ENCODE measurements at places on chromosomes 5 and 9. TPM values are rescaled to one million over a fixed set of nuclear protein-coding genes. Genes with fewer than 3 reads are reported as not detected.
A peak's percentile ranks its signal among the peaks of the same experiment; 100 is the strongest.

Gene CFAP90
- total RNA-seq = not detected

Gene PDGFRB
- 68.3 TPM for total RNA-seq

Gene PAM
- total RNA-seq = 4,531 TPM

Gene HMHB1
- total RNA-seq = not detected

Gene CNTFR
- 6.6 TPM for total RNA-seq

Gene CAMK4
- total RNA-seq = 0.67 TPM

Gene TOR1A
- total RNA-seq = 16.1 TPM

Gene GKAP1
- 12.5 TPM for total RNA-seq

Gene IFNA13
- not detected for total RNA-seq

Gene CCDC152
- 1.4 TPM for total RNA-seq

DNA sequence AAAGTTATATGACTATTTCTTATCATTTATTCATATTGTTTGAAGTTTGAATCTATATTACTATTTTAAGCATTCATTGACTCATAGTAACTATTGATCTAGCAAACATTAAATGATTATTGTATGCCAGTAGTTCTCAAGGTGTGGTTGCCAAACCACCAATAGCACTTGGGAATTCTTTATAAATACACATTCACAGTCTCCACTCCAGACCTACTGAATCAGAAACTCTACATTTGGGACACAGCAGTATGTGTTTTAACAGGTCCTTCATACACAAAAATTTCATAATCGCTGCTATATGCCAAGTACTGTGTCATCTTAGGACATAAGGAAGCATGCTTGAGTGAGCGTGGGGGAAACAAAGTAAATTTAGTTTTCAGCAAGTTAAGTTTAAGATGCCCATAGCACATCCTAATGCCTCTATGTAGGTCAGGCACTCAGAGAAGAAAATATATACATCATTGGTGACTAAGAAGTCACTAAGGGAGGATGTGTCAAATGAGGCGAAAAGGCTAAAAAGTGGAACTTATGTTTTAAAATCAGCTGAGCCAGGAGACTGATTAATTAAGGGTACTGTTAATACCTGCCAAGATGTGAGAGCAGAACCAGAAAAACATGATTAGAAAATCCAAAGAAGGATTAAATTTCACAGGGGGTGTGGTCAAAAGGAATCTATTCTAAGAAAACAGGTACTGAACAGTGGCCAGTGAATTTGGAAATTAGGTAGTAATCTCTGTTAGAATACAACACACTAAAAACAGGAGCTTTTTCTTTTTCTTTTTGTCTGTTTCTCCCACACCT, 340.8 kb downstream of the HCN1 start:
- no peak for DNase-seq
- no peak overlapping the region for H3K27ac ChIP-seq

- no peaks in the 10 kb centered on the region for H3K4me1 ChIP-seq
- no peaks in the 10 kb centered on the region for H3K36me3 ChIP-seq
- no peak for DNase-seq
- H3K27me3 ChIP-seq = no peaks in the 10 kb centered on the region
- no peak overlapping the region for H3K27ac ChIP-seq
Observed at GRCh38 chr9:90909225-90909624, 107.6 kb downstream of the SYK start.

- DNase-seq = no peak
- peaks cover 33% of the 10 kb centered on the region for H3K4me1 ChIP-seq
- no peaks in the 10 kb centered on the region for H3K36me3 ChIP-seq
- no peak overlapping the region for H3K27ac ChIP-seq
Observed at GRCh38 chr9:34580358-34580757, 9.2 kb downstream of the CNTFR start.

DNA sequence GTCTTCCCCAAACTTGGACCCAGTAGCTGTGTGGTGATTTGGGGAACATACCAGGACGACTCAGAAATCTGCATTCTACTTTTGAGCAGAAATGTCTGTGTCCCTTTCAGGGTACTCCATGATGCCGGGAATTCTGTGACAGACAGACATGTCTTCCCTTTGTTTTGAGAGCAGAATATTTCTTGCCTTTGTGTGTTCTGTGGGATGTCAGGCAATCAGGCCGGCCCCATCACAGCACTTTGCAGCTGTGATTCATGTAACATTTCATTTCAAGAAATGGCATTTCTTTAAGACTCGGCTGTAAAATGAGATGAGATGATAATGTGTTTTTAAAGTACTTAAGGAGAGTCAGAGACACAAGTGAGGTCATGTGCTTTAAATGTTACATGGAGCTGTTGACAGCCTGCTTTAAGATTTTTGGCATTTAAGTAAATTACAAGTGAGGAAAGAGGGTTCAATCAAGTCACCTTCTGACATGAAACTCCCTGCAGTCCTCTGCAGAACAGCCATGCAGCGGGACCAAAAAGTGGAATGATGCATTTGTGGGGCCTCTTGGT, 98.7 kb downstream of the SLC28A3 start:
- no peaks in the 10 kb centered on the region for H3K27me3 ChIP-seq
- no peak overlapping the region for H3K27ac ChIP-seq
- H3K4me3 ChIP-seq = no peak overlapping the region
- DNase-seq = no peak
- H3K36me3 ChIP-seq = no peaks in the 10 kb centered on the region

DNA sequence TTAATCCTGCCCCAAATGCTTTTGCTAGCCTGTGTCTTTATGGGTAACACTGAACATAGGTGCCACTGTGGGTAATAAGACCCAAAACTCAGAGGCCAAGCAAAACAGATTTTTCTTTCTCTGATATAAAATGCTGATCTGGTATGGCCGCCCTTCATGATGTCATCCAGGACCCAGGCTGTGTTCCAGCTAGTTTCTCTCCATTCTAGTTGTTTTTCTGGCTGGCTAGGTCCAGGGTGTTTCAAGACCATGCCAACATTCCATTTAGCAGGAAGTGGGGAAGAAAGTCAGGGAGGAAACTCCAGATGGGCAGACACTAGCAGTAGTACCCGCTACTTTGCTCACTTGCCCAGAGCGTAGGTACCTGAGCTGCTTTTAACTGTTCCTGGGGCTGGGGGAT, 183.9 kb upstream of the OTULINL start:
- H3K4me3 ChIP-seq = no peak overlapping the region
- DNase-seq = no peak
- no peaks in the 10 kb centered on the region for H3K4me1 ChIP-seq
- peak overlapping the region; percentile 12 for H3K27ac ChIP-seq
- H3K36me3 ChIP-seq = peaks cover 24% of the 10 kb centered on the region

- H3K27me3 ChIP-seq = no peaks in the 10 kb centered on the region
- no peaks in the 10 kb centered on the region for H3K36me3 ChIP-seq
- H3K27ac ChIP-seq = peak overlapping the region; percentile 34
- H3K4me1 ChIP-seq = no peaks in the 10 kb centered on the region
- no peak overlapping the region for H3K4me3 ChIP-seq
Observed at GRCh38 chr9:89676281-89676680, 71.5 kb downstream of the GADD45G start.

- peaks cover 15% of the 10 kb centered on the region for H3K4me1 ChIP-seq
- H3K36me3 ChIP-seq = no peaks in the 10 kb centered on the region
- H3K4me3 ChIP-seq = no peak overlapping the region
- H3K27ac ChIP-seq = peak overlapping the region; percentile 37
- no peak for DNase-seq
Observed at GRCh38 chr5:34053133-34053532, 10.1 kb upstream of the C1QTNF3 start.

GRCh38 chr5:14757850-14758249, 93.3 kb downstream of the OTULIN start:
- H3K36me3 ChIP-seq = peaks cover 13% of the 10 kb centered on the region
- H3K4me3 ChIP-seq = no peak overlapping the region
- peaks cover 24% of the 10 kb centered on the region for H3K4me1 ChIP-seq
- no peak overlapping the region for H3K27ac ChIP-seq
- no peak for DNase-seq

- H3K27ac ChIP-seq = no peak overlapping the region
- no peaks in the 10 kb centered on the region for H3K27me3 ChIP-seq
- no peak overlapping the region for H3K4me3 ChIP-seq
- peaks cover 18% of the 10 kb centered on the region for H3K36me3 ChIP-seq
Observed at GRCh38 chr9:99966001-99966400, 59.5 kb downstream of the STX17 start.

DNA sequence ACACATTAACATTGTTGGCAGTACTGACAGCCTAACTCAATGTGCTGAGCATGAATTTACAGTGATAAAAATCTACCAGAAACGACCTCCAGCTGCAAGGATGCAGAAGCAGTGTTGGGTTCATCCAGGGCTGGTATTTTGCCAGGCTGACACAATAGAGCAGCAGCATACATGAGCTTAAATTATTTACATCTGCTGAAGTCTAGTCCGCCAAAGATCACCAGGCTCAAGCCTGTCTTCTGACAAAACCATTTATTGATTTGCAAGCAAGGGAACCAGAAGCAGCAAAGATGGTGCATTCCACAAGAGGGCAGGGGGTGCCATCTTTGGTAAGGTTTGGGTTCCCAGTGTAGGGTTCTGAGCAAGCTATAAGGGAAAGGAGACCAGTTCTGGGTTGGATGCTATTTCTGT, 8.7 kb upstream of the C5orf34 start:
- no peaks in the 10 kb centered on the region for H3K4me1 ChIP-seq
- H3K27me3 ChIP-seq = no peaks in the 10 kb centered on the region
- H3K36me3 ChIP-seq = peaks cover 26% of the 10 kb centered on the region
- H3K27ac ChIP-seq = no peak overlapping the region

GRCh38 chr5:147169399-147169798, 65.4 kb upstream of the STK32A start:
- no peak overlapping the region for H3K27ac ChIP-seq
- H3K4me1 ChIP-seq = no peaks in the 10 kb centered on the region
- H3K27me3 ChIP-seq = no peaks in the 10 kb centered on the region
- no peaks in the 10 kb centered on the region for H3K36me3 ChIP-seq
- DNase-seq = no peak
- no peak overlapping the region for H3K4me3 ChIP-seq

DNA sequence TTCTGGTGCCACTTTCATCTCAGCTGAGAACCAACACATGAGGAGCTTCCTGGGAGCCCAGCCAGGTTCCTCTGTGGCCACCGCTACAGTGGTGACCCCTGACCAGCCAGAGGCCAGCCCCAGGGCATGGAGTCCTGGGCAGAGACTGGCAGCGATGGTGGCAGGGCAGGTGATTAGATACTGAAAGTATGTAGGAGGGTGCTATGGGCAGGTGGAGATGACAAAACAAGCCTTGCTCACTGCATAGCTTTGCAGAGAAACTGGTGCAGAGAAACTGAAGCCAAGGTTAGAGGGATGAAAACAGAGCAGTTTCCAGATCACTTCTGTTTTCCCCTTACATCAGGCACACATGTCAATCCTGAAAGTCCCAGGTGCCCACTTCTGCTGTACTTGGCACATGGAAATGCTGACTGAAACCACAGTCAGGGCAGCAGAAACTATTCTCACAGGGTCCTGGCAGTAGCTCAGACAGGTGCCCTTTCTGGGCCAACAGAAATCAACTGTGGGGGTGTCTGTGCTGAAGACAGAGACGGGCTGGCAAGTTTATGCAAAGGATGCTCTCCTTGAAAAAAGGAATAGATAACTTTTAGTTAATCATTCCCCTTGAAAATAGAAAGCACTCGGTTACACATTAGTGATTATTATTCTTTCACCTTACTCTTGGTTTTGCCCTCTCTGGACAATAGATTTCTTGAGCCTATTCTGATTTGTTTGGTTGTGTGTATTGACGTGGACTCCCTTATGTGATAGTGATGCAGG, 90.3 kb downstream of the ANKRD55 start:
- no peaks in the 10 kb centered on the region for H3K4me1 ChIP-seq
- no peak overlapping the region for H3K27ac ChIP-seq
- H3K27me3 ChIP-seq = no peaks in the 10 kb centered on the region

- H3K4me1 ChIP-seq = no peaks in the 10 kb centered on the region
- DNase-seq = no peak
- H3K4me3 ChIP-seq = no peak overlapping the region
- H3K27ac ChIP-seq = no peak overlapping the region
- no peaks in the 10 kb centered on the region for H3K36me3 ChIP-seq
Observed at GRCh38 chr5:1011741-1012312, 3.2 kb downstream of the NKD2 start.

- no peaks in the 10 kb centered on the region for H3K27me3 ChIP-seq
- H3K4me1 ChIP-seq = no peaks in the 10 kb centered on the region
- DNase-seq = no peak
Observed at GRCh38 chr5:131545845-131546244, 89.2 kb downstream of the RAPGEF6 start.
